Right atrium auricular region (tissue), 2 donors: ENCODE measurements at places on chromosomes 4 and X. TPM values are rescaled to one million over a fixed set of nuclear protein-coding genes. Genes with fewer than 3 reads are reported as not detected.

The ESX1 gene
- total RNA-seq = not detected

The CABS1 gene
- not detected for total RNA-seq

The STOX2 gene
- total RNA-seq = 25.8 TPM

The UXT gene
- total RNA-seq = 108 TPM

The TRMT10A gene
- 2.6 TPM for total RNA-seq

The CENPVL2 gene
- not detected for total RNA-seq

The GPR119 gene
- not detected for total RNA-seq

The GAGE12E gene
- not detected for total RNA-seq

The IQCM gene
- not detected for total RNA-seq

The HTR2C gene
- not detected for total RNA-seq

- no peaks in the 10 kb centered on the region for H3K4me1 ChIP-seq
- H3K27ac ChIP-seq = no peak overlapping the region
- no peak for DNase-seq
- H3K36me3 ChIP-seq = no peaks in the 10 kb centered on the region
Observed at GRCh38 chr4:181202240-181202639, 1041.0 kb upstream of the TENM3 start.

DNA sequence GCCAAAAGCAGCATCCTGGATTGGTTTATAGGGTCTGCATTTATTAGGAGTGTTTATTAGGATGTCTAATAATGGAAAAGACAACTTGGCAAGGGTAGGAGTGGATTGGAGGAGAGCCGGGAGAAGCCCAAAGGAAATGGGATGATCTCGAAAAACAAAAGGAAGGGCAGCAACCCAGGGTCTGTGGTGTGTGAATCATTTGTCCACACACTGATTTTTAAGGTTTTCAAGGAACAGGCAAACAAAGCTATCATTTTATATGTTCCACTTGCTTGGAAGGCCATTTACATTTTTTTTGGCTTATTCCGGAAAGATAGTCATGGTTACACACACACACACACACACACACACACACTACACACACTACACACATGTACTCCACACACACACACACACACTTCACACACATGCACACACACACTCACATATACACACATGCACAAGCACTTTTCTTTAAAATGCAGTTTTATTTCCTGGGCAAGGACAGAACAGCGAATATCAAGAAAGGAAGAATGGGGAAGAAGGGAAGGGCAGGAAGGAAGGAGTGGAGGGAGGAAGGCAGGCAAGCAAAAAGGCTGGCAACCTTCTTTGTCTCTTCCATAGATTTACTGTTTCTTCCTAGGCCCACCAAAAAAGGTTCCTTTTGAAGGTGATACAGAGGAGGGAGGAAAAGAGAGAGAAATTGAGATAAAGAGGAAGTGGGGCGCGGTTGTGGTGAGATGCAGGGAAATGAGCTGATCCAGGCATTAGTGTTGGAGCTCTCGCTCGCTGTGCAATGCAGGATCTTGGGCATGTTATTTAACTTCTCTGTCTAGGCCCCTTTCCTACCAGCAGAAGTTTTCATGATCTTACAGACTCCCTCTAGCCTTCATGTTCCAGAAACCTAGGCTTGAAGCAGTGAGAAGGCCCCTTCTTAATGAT is 88.6 kb upstream of the MAML3 start:
- H3K4me1 ChIP-seq = peaks cover 20% of the 10 kb centered on the region
- no peak overlapping the region for H3K4me3 ChIP-seq
- no peaks in the 10 kb centered on the region for H3K36me3 ChIP-seq

DNA sequence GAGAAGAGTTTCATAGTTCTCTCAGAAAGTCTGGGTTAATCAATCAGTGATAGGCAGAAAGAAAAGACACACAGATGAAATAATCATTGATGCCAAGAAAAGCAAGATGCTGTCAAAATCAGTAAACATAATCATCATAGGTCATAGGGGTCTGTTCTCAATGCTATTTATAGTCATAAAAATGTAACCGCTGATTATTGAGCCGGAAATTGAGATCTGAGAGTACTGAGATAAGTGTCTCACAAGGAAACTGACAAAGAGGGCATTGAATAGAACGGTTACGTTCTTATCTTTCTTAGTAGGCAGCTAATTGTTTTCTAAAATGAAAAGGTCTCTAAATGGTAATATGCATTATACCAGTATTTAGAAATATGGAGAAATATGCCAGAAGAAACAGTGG is 1686.1 kb upstream of the AGA start:
- H3K27ac ChIP-seq = no peak overlapping the region
- DNase-seq = no peak
- H3K36me3 ChIP-seq = no peaks in the 10 kb centered on the region
- H3K27me3 ChIP-seq = no peaks in the 10 kb centered on the region
- no peak overlapping the region for H3K4me3 ChIP-seq
- H3K4me1 ChIP-seq = no peaks in the 10 kb centered on the region

DNA sequence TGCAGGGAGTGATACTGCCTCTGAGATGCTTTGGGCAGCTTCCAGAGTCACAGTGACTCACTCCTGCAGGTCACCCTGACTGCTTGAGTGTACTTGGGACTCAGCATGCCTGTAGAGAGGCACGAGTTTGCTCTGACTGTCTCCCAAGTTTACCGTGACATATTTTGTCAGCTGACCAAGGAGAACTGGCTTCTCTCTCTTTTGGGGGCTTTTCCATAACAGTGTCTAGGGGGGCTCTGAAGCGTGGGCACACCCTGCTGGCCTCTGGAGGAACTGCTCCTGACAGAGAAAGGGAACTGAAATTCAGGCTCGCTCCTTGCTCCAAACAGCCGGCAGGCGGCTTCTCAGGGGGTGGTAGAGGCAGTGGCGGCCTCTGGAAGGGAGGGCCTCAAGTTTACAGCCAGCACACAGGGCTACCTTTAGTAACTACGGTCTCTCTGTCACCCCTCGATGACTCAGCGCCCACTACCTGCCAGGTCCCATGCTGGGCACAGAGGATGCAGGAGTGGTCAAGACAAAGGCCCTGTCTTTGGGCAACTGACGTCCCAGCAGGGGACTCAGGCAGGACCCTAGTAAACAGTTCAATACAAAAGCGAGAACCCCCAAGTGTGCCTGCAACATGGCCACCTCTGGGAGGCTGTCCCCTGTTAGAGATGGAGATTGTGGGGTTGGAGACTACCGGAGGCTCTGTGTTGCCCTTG is 17.8 kb downstream of the ZNF185 start:
- H3K36me3 ChIP-seq = no peaks in the 10 kb centered on the region
- no peak for DNase-seq
- H3K27me3 ChIP-seq = no peaks in the 10 kb centered on the region
- H3K4me1 ChIP-seq = no peaks in the 10 kb centered on the region

DNA sequence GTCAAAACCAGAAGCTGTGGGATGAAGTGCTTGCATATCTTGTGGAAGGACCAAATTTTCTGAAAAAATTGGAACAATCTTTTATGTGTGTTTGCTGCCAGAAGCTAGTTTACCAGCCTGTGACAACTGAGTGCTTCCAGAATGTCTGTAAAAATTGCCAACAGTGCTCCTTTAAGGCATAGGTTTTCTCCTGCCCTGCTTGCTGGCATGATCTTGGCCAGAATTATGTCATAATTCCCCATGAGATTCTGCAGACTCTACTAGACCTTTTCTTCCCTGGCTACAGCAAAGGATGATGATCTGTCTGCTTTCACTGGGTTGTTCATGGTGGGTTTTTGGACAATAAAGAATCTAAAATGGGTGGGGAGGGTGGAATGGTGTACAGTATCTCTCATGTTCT is 196.3 kb upstream of the ZCCHC13 start:
- no peak overlapping the region for H3K27ac ChIP-seq
- no peak for DNase-seq

GRCh38 chr4:83772685-83773084 is 236.8 kb downstream of the GPAT3 start:
- no peak for DNase-seq
- H3K27me3 ChIP-seq = no peaks in the 10 kb centered on the region
- no peak overlapping the region for H3K4me3 ChIP-seq
- H3K4me1 ChIP-seq = no peaks in the 10 kb centered on the region

DNA sequence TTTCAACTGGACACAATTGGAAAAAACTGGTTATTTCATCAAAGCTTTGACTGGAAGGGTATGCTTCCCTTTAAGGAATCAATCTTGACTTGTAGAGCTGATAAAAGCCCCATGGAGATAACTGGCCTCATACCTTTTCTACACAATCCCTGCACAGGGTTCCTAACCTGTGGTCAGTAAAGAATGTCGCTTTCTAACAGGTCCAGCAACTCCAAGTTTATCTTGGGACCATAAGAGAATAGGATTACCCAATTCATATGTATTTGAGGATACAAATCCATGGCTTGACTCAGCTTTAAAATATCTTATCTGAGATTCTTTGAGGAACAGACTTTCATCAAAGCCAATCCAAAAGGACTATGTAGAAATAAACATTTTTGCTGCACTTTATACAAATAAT is 1399.8 kb upstream of the PABPC4L start:
- H3K4me3 ChIP-seq = no peak overlapping the region
- DNase-seq = no peak
- no peaks in the 10 kb centered on the region for H3K36me3 ChIP-seq
- H3K4me1 ChIP-seq = no peaks in the 10 kb centered on the region

DNA sequence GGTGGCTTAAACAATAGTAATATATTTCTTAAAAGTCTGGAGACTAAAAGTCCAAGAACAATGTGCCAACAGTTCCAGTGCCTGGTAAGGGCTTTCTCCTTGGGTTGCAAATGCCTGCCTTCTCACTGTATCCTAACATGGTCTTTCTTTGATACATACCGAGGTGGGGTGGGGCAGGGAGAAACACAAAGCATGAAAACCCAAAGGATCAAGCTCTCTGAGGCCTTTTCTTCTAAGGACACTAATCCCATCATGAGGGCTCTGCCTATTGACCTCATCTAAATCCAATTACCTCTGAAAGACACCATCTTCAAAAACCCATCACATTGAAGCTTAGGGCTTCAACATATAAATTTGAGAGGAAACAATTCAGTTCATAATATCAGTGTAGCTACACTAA is 311.3 kb downstream of the GRID2 start:
- no peak overlapping the region for H3K4me3 ChIP-seq
- H3K27ac ChIP-seq = no peak overlapping the region
- no peaks in the 10 kb centered on the region for H3K36me3 ChIP-seq
- no peak for DNase-seq

DNA sequence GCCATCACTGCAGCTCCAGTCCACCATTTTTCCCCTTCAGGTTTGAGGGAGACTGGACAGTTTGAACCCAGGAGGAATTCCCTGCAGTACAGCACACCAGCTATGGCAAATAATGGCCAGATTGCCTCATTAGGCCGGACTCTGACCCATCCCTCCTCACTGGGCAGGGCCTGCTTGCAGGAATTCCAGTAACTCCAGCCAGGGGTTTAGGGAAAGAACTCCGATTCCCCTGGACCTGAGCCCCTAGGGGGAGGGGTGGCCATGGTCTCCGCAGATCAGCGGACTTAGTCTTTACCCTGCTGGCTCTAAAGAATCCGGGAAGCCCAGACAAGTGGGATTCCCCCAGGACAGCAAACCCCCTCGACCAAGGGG is 342.8 kb downstream of the DMD start:
- no peak overlapping the region for H3K4me3 ChIP-seq
- no peaks in the 10 kb centered on the region for H3K27me3 ChIP-seq
- no peaks in the 10 kb centered on the region for H3K4me1 ChIP-seq
- no peak for DNase-seq
- no peak overlapping the region for H3K27ac ChIP-seq

DNA sequence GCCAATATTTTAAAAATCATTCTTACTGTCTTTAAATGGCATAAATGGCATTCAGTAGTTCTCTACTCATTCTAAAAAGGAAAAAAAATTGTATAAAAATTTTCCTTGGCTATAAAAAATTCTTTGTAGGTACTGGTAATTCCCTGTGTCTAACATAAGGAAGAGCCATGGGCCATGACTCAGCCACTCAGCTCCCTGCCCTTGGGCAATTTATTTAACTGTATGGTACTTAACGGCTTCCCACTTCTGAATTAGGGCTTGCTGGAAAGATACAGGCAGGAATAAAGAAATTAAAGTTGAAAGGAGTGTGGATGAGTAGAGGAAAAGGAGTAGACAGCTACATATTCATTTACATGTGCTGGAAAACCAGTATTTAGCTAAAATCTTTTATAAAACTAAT is 30.6 kb downstream of the ABHD18 start:
- H3K4me3 ChIP-seq = no peak overlapping the region
- H3K4me1 ChIP-seq = no peaks in the 10 kb centered on the region
- DNase-seq = no peak

DNA sequence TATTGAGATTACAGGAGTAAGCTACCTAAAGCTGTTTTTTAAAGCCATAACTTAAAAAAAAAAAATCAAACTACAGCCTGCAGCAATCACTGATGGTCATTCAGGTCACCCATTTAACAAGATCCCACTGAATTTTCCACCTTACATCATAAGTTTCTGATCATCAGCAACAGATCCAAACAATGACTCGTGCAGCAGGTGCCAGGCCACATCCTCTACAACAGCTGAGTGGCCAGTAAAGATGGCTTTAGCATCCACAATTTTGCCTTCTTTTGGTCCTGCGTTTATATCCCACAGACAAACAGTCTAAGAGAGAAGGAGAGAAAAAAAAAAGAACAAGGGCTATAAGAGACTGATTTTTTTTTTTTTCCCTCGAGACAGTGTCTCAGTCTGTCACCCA is 16.6 kb downstream of the RBBP7 start:
- no peak overlapping the region for H3K4me3 ChIP-seq
- H3K36me3 ChIP-seq = peaks cover 23% of the 10 kb centered on the region
- H3K4me1 ChIP-seq = no peaks in the 10 kb centered on the region
- H3K27ac ChIP-seq = no peak overlapping the region
- no peak for DNase-seq
- H3K27me3 ChIP-seq = no peaks in the 10 kb centered on the region

DNA sequence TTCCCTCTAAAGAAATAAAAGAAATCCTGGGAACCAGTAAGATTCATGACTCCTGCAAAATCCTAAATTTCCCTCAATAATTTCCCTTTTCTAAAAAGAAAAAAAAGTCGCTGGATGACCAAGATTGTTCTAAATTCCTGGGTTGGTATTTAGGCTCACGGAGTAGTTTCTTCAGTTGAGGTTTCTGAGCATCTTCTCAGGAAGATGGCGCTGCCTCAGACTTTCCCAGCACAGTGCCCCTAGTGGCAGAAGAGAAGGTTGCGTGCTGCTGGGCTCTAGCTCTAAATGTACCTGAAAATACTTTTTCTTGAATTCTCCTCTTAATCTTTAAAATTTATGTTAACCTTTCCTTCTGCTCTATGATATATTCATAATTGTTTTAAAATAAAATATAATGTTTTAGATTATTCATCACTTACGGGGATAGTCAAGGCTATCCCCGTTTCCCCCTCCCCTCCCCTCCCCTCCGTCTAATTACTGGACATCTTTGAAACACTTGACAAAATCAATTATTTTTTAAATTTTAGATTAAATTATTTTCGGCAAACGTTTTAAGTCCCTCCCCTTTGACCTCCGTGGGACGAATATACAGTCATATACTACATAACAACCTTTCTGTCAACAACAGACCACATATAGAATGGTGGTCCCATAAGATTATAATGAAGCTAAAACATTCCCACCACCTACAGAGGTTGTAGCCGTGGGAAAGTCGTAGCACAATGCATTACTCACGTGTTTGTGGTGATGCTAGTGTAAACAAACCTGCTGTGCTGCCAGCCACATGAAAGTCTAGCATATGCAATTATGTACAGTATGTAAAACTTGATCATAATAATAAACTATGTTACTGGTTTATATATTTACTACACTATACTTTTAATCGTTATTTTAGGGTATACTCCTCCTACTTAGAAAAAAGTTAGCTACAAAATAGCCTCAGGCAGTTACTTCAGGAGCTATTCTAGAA is 41.0 kb upstream of the GATB start:
- no peak overlapping the region for H3K4me3 ChIP-seq
- H3K27ac ChIP-seq = no peak overlapping the region
- H3K27me3 ChIP-seq = no peaks in the 10 kb centered on the region
- H3K4me1 ChIP-seq = no peaks in the 10 kb centered on the region
